ENCODE measurements at places on chromosomes 6 and 20. TPM values are rescaled to one million over a fixed set of nuclear protein-coding genes. Genes with fewer than 3 reads are reported as not detected.

DNA sequence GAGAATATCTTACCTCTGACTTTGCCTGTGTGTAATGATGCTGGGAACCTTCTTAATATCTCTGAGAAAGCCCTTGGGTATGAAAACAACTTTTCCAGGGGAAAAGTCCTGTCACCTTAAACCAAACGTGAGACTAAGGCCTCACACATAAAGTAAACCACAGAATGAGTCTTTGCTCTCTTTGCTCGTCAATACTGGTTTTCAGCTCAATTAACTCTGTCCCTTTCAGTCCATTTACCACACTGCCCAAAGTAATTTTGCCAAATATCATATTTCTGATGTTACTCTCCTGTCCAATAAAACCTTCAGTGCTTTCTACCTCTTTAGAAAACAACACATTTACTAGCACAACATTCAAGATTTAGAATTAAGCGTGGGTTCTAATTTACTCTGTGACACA is 100.5 kb upstream of the HMGCLL1 start:
- no peak for DNase-seq
- no peaks in the 10 kb centered on the region for H3K4me1 ChIP-seq
- H3K27ac ChIP-seq = no peak overlapping the region
- H3K4me3 ChIP-seq = no peak overlapping the region

DNA sequence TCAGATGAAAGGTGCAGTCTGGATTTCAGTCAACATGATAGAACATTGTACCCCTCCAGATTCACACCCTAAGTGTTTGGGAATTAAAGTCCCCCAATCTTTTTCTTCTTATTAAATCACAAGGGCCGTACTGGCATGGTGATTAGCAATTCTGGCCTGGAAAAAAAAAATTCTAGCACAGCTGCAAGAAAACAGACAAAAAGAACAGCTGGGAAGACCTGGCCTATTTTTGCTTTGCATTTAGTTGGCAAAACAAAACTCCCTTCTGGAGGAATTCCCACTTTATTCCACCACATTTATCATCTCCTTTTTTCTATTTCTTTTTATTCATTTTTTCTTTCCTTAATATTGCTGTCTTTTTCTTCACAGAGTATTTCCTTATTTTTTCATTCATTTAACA is 39.8 kb upstream of the AKAP12 start:
- H3K36me3 ChIP-seq = no peaks in the 10 kb centered on the region
- no peak overlapping the region for H3K4me3 ChIP-seq
- H3K27ac ChIP-seq = no peak overlapping the region
- DNase-seq = no peak
- no peaks in the 10 kb centered on the region for H3K27me3 ChIP-seq

- no peak overlapping the region for H3K27ac ChIP-seq
- no peaks in the 10 kb centered on the region for H3K36me3 ChIP-seq
- H3K4me3 ChIP-seq = no peak overlapping the region
- peaks cover 21% of the 10 kb centered on the region for H3K27me3 ChIP-seq
- H3K4me1 ChIP-seq = no peaks in the 10 kb centered on the region
These were observed 308.9 kb downstream of the DHX35 start for GRCh38 chr20:39270837-39271604.

PRKN gene
- total RNA-seq = 2.6 TPM

PPP1R16B gene
- 0.52 TPM for total RNA-seq

CCNC gene
- 78.5 TPM for total RNA-seq

ZNF133 gene
- 9.3 TPM for total RNA-seq
